Activated T-helper 1 cell treated with Interleukin-2 at 50 U/mL for 16 hours (primary cell): ENCODE measurements at places on chromosomes 5 and 9.

GRCh38 chr9:108885643-108886348, 23.7 kb downstream of the ACTL7A start:
- DNase-seq = no peak

GRCh38 chr5:133338504-133339355, 273.6 kb downstream of the FSTL4 start:
- DNase-seq = no peak

GRCh38 chr9:137441289-137441934, at the start of gene ENTPD8:
Gene ENTPD8, minus strand, starts transcription at chr9:137441357. Its CDS starts 3,072 bp downstream, at chr9:137438285.
- no peak for DNase-seq

DNA sequence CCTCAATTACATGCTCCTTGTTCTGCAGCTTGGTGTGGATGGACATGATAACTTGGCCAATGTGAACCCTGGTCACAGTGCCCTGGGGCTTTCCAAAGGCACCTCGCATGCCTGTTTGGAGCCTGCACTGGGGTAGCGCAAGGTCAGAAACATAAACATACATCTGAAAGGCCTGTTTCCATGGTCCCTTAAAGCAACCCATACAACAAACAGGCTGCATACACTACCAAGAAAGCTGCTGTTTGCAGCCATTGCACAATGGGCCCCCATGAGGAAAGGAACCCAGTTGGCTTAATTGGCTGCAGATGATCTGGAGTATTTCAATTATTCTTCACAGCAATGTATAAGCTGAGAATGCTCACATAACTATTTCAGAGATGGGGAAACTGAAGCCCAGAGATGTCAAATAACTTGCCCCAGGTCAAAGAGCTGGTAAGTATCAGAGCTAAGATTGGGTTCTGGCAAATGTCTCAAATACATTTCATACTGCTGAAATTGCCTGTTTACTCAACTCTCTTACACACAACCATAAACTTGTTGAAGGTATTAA, 233.9 kb downstream of the ASTN2 start:
- DNase-seq = no peak

DNA sequence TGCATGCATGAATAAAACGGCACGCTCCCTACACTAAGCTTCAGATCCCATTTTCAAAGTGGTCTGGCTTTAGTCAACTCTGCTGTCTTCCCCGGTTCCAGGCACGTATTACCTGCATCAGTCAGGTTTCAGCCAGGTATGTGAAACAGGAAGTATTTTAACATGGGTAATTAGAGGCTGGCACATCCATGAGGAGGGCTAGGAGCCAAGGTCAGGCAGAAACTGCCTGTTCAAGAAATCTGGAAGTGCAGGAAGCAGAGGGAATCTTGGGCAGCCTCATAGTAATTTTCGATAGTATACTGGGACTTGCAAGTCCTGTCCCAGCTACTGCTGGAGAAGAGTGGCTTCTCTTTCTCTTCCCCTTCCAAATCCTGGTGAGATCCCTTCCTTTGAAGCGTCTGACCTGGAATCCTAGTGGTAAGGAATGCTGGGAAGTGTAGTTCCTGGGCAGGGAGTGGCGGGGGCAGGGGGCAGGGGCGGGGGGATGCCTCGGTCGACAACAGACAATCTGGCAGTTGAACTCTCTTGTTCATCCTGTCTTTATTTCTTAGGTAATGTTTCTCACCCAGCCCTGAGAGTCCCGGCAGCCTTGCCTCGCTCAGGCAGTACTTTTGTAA, 403.1 kb downstream of the TLE4 start:
- no peak for DNase-seq

GRCh38 chr5:31768784-31769183, 129.9 kb downstream of the PDZD2 start:
- DNase-seq = no peak

DNA sequence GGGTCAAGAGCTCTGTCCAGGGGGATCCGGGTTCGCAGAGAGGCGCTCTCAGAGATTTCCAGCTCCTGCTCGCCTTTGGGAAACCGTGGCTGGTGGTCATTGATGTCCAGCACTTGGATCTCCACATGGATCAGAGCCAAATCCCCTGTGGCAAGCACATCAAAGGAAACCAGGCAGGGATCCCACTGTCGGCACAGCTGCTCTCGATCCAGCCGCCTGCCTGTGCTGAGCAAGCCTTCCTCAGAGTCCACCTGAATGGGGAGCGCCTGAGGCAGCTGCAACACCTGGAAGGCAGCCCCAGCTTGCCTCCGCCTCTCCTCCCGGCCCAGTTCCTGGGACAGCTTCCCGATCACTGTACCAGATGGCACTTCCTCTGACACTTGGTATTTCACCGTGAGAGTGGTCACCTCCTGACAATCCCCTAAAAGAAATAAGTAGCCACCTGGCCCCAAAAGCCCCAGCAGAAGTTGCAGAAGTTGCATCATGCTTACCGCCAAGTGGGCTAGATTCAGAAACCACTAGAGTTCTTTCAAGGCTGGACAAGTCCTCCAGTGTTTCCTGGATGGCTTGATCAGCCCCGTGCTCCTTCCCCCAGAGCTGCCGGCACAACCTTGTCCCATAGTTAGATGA, 520 bp downstream of the PCDH12 start:
- no peak for DNase-seq

DNA sequence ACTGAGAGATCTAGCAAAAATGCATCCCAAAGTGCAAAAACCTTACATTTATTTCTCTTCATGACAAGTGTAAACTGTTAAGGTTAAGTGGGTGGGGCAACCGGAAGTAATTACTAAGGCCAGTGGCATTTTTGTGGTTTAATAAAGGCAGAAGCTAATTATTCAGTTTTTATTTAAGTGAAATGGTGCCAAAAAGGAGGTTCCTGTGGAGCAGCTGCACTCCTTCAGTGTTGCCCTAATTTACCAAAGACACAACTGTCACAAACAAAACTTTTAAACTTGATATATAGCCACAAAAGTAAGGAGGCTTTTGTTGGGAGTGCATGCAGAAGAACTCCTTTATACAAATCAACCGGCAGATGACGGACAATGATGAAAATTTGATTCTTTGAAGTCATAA, 81.6 kb downstream of the NDUFS4 start:
- DNase-seq = no peak

GRCh38 chr5:81590498-81591384, 160.2 kb downstream of the SSBP2 start:
- DNase-seq = no peak

DNA sequence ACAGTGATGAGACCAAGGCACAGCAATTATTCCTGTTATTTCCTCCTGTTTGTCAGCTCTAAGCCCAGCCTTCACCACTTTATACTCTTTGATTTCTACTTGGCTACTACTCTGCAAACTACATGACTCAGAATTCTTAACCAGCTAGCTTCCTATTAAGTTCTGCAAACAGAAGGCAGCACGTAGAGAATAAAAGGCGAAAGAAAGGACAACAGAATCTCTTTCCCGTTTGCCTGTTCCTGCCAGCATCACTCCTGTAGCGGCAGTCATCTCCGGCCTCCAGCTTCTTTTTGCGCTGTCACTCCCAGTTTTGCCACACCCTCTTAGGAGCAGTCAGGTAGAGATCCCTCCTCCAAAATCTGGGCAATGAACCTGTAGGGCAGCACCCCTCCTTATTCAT, 29.9 kb downstream of the DPYSL3 start:
- no peak for DNase-seq

DNA sequence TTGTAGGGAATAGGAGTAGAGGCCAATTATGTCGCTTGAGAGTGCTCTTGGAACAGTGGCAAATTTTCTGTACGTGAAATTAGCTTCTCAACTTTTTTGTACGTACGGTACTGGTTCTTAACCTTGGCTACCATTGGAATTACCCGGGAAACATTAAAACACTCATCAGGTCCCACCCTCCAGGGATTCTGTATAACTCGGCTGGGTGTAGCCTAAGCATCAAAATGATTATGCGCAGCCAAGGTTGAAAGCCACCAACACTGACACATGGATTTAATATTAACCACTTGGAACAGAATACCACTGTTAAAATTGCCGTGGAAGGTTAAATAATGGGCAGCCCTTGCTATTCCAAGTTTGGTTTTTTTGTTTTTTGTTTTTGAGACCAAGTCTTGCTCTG, 17.4 kb downstream of the DNAJA1 start:
- no peak for DNase-seq

- no peak for DNase-seq
These were observed 97.2 kb upstream of the DNAH5 start for GRCh38 chr5:14041528-14042192.

- DNase-seq = no peak
These were observed 71.4 kb downstream of the SLF1 start for GRCh38 chr5:94689908-94690307.

DNA sequence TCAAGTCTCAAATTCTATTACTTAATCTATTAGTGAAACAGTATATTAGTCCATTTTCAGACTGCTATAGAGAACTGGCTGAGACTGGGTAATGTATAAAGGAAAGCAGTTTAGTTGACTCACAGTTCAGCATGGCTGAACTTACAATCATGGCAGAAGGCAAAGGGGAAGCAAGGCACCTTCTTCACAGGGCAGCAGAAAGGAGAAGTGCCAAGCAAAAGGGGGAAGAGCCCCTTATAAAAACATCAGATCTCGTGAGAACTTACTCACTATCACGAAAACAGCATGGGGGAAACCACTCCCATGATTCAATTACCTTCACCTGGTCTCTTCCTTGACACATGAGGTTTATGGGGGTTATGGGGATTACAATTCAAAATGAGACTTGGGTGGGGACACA, 67.9 kb upstream of the CHSY3 start:
- DNase-seq = no peak

- DNase-seq = no peak
These were observed 44.7 kb upstream of the ITGA1 start for GRCh38 chr5:52743012-52743411.

- DNase-seq = no peak
These were observed 42.4 kb downstream of the FYB1 start for GRCh38 chr5:39176759-39177630.

DNA sequence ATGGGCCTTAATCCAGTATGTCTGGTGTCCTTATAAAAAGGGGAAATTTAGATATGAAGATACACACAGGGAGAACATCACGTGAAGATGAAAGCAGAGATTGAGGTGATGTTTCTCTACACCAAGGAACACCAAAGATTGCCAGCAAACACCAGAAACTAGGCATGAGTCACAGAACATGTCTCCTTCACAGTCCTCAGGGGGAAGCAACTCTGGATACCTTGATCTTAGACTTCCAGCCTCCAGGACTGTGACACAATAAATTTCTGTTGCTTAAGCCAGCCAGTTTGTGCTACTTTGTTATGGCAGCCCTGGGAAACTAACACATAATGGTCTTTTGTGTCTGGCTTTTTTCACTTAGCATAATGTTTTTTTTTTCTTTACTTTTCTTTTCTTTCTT, 41.2 kb upstream of the STRBP start:
- no peak for DNase-seq

DNA sequence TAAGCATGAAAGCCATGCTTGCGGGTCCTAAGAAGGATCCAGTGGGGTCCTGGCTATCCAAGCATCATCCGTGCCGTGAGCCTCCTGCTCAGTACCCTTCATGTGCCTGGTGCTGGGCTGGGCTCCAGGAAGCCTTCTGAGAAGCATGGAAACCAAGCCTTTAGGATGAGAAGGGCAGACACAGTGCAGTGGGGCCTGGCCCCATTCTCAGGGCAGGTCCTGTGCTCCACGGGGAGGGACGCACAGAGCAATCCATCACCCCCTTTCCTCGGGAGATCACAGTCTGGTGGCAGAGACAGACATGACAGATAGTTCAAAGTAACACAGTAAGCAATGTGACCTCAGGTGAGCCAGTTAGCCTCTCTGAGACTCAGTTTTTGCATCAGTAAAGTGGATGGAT, 76.9 kb downstream of the RGS3 start:
- DNase-seq = no peak

DNA sequence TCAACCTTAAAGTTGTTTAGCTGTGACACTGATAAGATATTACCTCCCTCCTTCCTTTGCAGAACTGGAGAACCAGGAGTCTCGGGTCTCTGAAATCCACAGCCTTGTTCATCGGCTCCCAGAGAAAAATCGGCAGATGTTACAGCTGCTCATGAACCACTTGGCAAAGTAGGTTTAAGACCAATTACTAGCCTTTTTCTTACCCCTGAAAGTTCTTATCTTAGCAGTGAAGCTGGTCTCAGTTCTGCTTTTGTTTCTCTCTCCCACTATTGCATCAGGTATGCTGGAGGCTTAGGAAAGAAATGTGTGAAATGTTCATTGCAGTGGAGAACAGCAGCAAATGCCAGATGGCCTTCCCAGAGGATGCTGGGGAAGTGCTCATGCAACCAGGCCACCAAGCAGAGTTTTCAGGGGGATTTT, 287.4 kb downstream of the ARHGAP26 start:
- DNase-seq = no peak

DNA sequence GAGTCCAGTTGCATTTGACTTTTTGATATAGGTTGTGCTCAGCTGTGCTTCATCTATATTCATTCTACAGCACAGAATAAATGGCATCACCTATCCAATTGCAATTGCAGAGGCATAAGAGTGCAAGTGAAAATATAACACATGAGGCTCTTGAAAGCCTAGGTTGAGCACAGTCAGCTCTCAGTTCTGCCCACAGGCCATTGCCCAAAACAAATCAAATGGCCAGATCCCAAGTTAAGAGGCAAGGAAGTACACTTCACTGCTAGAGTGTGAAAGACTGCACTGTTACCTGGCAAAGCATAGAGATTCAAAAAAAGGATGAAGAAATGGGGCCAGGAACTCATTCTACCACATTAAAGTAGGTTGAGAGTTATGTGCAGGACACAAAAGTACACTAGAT, 305.5 kb upstream of the SEMA6A start:
- no peak for DNase-seq

- no peak for DNase-seq
These were observed 21.1 kb downstream of the BASP1 start for GRCh38 chr5:17238521-17239041.

GRCh38 chr9:81822301-81822865, 105.8 kb upstream of the SPATA31D4 start:
- DNase-seq = no peak

- no peak for DNase-seq
These were observed 40.7 kb downstream of the KIAA0825 start for GRCh38 chr5:94577466-94578245.

DNA sequence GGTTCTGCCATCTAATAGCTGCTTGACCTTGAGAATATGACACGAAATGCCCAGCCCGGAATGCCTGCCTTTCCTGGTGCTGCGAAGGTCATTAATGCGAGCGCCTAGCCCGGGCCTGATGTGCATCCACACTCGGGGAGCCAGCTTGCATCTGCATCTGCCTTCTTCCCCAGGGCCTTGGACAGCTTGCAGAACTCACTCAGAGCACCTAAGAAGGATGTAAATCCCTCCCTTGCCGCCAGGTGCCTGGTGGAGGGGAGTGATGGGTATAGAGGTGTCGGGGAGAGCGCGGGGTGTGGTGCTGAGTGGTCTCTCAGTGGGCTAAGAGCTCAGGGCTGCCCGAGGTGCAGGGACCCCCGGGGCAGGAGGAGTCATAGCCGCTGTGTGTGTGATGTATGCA, 127.2 kb downstream of the MRPL36 start:
- no peak for DNase-seq

- no peak for DNase-seq
These were observed 2.7 kb downstream of the CDC42SE2 start for GRCh38 chr5:131266370-131267060.

DNA sequence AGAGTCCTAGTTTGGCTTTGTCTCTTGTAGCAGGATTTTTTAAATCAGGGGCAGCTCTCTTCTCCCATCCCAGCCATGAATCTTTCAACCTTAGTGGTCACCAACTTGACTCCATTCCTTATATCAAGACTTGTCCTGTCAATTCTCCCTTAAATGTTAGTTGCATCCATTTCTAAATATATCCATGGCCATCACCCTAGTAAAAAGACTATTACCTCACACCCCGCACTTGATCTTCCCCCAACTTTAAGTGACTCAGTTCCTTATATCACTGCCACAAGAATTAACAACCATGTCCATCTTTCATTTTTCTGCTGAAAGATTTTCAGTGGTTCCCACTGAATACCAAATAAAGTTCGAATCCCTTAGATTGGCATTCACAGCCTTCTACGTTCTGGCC, 67.0 kb downstream of the STX17 start:
- DNase-seq = no peak
